NCI-H2107 (cell line): ENCODE measurements at places on chromosomes 7 and 10.

GRCh38 chr10:110865186-110865808, 6.4 kb upstream of the PDCD4 start:
- DNase-seq = no peak

DNA sequence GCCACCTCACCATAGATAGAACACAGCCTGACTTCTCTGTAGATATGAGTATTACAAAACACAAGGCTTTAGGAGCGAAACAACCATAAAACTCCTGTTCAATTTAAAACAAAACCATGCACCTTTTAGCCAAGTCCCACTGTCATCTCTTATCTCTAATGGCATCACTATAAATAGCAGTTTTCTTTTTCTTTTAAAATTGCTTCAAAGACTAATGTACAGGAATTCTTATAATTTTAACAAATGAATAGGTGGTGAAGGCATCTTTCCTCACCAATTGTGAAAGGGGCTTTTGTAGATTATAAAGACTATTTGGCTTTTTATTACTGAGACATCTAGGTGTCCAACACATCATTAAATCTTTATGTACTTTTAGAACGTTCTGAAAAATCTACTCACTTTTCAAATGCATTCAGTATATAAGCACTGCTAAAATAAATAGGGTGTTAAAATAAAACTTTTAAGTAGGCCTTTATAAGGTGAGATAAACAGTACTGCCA, 205.7 kb upstream of the GRM3 start:
- DNase-seq = no peak

- DNase-seq = no peak
Observed at GRCh38 chr7:35353481-35353880, 99.6 kb upstream of the TBX20 start.

GRCh38 chr10:113047605-113047962, 97.5 kb downstream of the TCF7L2 start:
- no peak for DNase-seq

DNA sequence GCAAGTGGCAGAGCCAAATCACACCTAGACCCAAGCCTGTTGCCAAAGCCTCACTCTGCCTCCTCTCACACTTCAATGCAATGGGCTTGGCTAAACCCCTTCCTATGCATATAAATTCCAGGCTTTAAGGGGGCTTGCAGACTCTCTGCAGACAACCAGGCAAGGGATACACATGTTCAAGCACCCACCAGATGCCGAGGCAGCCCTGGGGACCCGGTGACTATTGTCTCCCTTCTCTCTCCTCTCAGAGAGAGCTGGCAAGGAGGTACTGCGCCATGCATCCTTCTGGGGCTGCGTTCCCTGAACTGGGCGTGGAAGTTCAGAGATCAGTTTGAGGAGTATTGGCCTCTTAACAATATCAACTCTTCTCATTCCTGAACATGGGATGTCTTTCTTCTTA, 131.2 kb downstream of the ARHGAP22 start:
- DNase-seq = no peak

DNA sequence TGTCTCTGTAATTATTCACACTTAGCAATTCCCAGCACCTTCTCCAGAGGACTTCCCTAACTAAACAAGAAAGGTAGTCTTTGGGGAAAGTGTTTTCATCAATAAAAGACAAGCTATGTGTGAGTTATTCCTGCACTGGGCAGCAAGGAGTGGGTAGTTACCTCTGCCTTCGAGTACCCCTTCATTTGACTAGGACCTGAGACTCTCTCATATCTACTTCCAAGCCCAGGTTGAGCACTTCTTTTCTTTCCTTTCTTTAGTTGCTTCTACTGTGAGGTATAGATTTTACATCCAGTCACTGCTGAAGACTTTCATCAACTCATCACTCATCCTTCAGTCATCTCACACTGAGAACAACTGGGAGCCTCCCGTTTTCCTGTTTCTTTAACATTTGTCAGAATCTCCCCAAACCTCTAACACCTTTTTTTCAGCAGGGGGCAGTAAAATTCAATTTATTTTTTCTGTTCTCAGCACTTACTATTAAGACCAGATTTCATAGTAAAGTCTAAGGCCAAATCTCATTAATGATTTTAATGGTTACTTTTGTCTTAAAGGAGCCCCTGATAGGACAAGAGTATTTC, 80.1 kb upstream of the PRSS1 start:
- DNase-seq = no peak

DNA sequence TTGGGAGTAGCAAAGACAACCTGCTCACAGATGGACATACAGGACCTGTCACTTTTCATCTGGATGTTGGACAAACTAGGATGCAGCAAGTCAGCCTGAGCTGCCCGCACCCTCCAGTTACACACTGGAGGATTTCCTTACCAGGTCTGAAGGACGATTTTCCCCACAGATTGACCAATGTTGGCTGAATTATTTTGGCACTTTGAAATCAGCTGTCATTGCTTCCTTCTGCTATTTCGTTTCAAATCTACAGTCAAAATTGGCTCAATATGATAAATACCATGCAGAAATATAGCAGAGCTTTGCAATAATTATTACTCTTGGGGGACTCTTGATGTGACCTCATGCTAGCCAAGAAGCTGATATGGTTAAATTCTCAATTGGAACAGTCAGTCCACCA, 2.5 kb downstream of the CLRN3 start:
- DNase-seq = no peak

GRCh38 chr7:128389085-128389617, 20.6 kb downstream of the IMPDH1 start:
- no peak for DNase-seq

GRCh38 chr10:218798-219197, 83.5 kb downstream of the ZMYND11 start:
- no peak for DNase-seq

- no peak for DNase-seq
Observed at GRCh38 chr7:116524221-116524608, 621 bp upstream of the CAV1 start.

- DNase-seq = no peak
Observed at GRCh38 chr10:35642793-35643114, 658 bp upstream of the FZD8 start.

DNA sequence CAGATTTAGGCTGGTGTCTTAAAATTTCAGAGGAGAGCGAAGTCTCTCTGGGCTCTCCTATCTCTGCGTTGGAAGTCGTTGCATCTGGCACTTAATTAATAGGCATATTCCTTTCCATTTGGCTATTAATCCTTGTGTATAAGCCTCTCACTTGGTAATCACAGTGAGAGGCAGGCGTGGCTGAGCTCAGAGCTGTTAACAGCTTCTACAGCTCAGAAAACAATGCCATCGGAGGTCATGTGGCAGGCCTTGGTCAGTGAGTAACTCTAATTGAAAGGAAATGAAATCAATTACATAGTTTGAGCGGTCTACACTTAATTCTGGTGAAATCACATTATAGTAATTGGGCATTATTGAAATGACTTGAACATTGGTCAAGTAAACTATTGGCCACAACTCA, 135.1 kb downstream of the DPY19L1 start:
- no peak for DNase-seq
